ENCODE measurements at places on chromosomes 7 and 10.
A peak's percentile ranks its signal among the peaks of the same experiment; 100 is the strongest.

GRCh38 chr10:109894516-109894915 is 28.8 kb downstream of the XPNPEP1 start:
- peak; percentile 90 for DNase-seq

- no peak for DNase-seq
Observed at GRCh38 chr10:125085258-125086054, 74.9 kb downstream of the CTBP2 start.

GRCh38 chr10:14200698-14201544 is 129.8 kb downstream of the FRMD4A start:
- no peak for DNase-seq

GRCh38 chr7:28983396-28984190 is 25.5 kb upstream of the TRIL start:
- DNase-seq: no peak

GRCh38 chr10:98384531-98385133 is 30.4 kb downstream of the PYROXD2 start:
- DNase-seq: no peak

GRCh38 chr7:100402241-100402640 is 26.3 kb downstream of the ZCWPW1 start:
- no peak for DNase-seq

DNA sequence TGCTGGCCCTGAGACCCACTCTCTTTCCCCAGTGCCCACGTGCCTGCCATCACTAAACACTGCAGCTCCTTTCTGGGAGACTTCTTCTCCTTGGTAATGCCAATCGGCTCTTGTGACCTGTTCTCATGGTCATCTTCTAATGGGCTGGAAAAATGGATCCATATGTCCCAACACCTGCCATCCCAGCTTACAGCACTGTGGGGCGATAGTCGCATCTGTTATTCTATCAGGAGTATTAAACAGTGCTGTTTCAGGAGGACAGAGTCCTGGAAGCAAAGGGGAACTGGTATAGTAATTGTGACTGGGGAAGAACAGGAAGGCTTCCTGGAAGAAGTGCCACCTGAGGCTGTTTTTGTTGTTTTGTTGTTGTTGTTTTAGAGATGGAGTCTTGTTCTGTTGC is 411.2 kb downstream of the GLRX3 start:
- peak; percentile 10 for DNase-seq

DNA sequence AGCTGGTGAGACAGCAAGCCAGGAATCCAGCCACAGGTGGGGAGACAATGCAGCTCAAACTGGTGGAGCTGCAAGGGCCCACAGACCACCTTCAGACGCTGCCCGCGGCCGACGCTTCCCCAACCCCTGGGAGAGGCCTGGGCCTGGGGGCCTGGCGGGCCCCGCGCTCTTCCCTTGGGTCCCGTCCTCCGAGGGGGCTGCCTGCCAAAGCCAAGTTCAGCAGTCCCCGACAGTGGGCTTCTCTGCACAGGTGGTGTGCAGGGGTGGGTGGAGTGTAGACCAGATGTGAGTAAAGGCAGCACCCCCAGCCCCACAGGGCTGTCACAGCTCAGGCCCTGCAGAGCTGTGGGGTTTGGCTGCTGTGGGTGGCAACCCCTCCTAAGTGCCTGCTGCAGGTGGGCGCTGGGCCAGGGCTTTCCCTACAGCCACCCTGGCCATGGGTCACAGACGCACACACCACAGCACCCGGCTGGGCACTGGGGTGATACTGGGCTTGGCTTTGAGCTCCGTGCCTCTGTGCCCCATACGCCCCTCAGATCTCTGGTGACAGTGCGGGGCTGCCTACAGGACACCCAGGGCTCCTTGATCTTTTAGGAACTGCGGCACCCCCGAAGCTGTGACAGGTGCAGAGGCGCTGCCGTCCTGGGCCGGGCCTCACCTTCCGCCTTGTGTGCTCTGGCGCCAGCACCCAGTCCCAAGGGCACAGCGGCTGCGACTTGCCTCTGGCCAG is 20.5 kb downstream of the BNIP3 start:
- DNase-seq: no peak

DNA sequence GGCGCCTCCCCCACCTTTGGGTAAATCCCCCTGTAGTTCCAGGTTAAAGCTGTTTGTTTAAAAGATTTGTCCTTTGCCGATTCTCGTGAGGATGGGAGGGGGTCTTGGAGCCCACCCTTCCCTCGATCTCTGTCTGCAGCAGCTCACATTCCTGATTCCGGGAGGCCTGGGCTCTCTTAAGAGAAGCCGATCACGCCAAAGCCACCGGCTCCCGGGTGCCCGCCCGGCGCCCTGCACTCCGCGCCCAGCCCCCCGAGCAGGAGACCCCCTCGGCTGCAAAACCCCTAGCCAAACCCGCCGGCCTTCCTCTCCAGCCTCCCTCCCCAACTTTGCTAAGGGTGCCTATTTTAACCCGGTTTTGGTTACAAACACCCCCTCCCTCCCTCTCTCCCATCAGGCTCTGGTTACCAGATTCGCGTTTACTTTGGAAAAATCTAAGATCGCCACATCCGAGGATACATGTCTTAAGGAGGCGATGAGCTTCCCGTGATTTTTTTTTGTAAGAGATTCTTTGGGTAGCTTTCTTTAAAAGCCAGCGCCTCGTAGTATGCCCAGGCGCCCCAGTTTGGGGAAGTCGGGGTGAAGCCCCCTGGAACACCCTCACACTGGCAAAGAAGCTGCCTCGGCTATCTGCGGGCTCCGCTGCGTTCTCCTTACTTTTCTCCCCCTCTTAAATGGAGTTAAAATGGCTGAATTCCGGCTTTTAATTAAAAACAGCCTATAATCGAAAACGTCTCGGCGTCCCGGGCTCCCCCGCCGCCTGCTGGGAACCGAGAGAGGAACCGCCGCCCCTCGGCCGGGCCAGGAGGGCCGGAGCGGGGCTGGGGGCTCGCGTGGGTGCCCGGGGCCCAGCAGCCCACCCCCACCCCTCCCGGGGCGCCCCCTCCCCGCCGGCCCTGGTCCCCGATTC is 983 bp downstream of the TNRC18 start:
- peak; percentile 42 for DNase-seq

GRCh38 chr7:12211711-12212485 is 804 bp downstream of the TMEM106B start:
- peak; percentile 12 for DNase-seq

DNA sequence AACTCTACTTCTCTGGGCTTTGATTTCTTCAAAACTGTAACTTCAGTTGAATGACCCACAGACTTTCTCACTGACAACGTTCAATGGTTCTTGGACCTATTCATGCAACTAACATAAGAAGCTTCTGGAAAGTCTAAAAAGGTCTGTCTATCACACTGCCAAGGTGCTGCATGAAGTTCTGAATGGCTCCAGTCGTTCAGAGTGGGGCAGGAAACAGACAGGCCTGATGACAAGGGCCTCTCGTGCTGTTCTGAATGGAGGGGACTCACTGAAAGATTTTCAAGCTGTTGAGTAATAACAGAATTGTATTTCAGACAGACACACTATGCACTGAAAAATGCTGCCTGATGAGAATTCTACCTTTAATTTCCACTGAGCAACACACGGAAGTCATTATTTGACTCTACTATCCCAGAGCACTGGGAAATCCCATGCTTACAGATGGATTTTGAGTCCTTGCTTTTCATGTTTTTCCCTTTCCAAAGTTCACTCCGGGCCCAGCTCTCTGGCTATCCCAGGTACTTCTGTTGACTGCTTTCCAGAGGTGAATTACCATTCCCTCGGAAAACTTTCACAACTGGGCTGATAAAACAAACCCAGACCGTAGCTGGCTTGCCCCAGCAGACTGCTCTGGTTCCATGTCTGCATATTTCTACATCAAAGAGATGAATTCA is 204.9 kb upstream of the FRMD4A start:
- DNase-seq: no peak

DNA sequence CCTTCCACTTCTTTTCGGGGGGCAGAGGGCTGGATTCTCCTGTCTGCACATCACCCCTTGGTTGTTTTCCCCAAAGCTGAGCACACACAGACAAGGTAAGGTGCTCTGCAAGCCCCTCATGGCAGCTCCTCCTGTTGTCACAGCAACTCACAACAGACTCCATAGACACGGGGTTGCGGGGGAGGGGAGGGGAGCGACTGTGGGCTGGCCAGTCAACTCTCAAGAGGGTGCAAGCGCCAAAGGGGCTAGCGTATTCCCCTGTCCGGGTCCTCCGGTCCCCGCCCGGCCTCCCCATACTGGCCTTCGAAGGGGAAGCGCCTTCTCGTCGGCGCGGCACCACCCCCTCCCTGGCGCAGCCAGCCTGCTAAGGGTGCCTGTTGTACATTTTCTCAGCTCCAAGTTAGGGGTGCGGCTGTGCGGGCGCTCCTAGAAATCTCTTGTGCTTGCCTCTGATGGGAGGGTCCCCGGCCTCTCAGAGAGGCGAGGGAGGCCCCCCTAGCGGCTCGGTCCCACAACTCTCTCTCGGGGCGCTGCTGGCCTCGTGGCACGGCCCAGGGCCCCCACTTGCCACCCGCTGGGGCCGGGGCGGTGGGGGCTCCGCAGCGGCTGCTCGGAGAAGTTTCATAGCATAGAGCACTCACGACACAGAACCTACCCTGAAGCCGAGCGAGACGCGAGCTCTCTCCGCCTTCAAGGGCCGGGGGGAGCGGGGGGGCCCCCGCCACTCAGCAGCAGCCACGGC is 498 bp downstream of the RHOBTB1 start:
- peak; percentile 62 for DNase-seq

- no peak for DNase-seq
Observed at GRCh38 chr10:127774766-127775559, 38.0 kb downstream of the FOXI2 start.

DNA sequence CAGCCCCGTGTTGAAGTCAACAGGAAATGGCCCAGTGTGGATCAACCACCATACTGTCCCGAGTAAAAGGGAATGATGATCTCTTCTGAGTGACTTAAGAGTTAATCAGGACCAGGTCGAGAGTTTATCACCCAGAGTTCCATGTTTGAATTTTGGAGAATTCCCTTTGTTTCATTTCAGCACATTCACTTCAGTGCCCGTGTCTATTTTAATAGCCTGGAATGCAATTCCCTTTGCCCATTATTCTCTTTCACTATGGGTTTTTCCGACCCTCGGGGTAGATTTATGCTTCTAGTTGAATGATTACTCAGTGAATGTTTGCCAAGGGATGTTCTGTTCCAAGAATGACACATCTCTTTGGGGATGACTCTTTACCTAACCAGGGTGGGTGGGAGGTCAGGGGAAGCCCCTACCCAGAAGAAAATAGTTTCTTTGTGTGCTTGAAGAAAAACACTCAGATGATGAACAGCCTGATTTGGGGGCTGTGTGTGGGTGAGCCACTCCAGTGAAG is 594.9 kb downstream of the INHBA start:
- DNase-seq: peak; percentile 18

DNA sequence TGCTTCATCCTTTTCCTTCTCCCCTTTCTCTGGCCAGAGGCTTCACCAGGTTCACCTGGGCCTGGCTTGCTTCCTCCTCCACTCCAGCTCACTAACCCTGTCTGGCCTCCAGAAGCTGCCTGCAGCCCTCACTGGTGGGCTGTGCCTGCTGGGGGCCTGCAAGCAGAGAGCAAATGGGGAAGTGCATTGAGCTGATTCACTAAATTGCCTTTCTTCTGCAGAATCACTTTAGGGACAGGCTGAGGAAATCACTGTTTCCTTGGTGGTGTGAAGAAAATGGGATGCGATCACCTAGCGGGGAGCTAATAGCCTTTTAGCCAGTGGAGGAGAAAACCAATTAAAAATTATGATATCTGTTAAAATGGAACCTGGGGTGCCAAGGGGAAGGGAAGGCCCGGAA is 3.0 kb downstream of the RET start:
- no peak for DNase-seq

DNA sequence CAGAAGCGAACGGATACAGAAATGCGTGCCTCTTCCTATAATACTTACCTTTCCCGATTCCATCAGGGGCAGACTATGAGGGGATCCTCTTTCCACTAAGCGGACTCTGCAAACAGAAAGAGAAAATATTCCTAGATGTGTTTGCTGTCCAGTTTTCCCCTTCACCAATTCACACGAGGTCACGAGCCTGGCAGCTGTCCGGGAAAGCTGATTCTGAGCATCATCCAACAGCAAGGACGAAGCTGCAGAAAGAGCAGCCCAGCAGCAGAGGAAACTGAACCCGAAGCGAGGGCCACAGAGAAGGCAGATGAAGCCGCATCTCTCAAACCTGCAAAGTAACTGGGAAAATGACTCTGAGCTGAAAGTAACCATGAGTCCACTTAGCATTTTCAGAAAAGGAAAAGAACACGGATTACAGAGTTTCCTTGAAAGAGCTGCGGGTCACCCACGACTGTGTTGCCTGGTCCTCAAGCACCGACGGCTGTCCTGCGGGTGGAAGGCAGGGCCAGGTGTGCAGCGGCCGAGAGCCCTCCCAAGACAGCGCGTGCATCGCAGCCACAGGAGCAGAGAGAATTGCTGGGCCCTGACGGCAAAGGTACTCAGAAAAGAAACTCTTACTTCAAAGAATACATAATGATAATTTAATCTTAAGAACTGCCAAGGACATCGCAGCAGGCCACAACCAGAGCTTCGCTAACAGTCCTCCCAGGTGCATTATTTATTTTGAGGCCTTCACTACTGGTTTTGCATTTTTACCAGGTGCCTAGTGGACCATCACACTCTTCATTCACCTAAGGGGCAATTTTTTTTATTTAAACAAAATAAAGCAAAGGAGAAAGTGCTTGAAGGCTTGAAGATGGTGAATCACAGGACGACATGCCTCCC is 153.3 kb downstream of the ZMYND11 start:
- DNase-seq: no peak

DNA sequence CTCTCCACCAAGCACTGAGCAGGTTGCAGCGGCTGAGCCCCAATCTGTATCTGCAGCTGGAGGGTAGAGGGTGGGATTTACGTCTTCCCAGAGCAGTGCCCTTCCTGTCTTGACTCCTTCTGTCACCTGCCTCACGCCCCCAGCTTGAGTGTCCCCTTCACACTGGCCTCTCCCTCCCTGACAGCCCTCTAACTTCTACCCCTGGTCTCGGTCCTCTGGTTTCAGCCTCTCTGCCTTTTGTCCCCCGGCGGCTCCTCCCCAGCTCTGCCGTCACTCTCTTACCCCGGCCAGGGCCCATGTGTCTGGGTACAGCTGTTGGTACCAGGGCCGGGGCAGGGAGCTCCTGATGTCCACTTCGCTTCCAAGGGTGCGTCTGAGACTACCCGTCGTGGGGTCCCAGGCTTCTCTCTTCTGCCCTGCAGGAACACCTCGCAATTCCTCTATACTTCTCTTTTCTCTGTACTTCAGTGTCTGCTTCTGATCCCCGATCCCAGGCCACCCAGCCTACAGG is 654 bp downstream of the MUC3A start:
- DNase-seq: no peak

GRCh38 chr7:32648408-32649156 is 153.3 kb downstream of the AVL9 start:
- no peak for DNase-seq

DNA sequence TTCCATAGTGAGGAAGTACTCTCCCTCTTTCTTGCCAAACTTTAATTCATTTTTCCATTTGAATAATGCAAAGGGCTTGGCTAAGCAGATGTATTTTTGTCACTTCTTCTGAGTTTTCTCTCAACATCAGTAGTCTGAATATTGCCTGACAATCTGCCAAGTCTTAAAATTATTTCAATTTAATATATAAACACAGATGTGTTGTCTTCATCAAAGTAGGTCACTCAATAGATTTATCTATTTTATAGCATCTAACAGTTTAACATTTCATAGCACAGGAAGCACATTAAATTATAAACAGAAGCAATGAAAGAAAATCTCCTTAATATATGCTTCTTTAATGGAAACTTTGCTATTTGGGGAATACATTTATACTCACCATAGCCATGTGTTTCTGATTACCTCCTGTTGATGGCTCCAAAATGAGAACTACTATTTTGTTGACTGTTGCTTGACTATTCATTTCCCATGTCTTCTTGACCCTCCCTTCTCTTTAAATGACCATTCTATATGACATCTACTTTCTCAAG is 4.5 kb downstream of the CPED1 start:
- no peak for DNase-seq

All from choroid plexus epithelial cell (primary cell).